Pons (tissue), 1 donor: ENCODE measurements at places on chromosomes 4 and X.
A peak's percentile ranks its signal among the peaks of the same experiment; 100 is the strongest.

DNA sequence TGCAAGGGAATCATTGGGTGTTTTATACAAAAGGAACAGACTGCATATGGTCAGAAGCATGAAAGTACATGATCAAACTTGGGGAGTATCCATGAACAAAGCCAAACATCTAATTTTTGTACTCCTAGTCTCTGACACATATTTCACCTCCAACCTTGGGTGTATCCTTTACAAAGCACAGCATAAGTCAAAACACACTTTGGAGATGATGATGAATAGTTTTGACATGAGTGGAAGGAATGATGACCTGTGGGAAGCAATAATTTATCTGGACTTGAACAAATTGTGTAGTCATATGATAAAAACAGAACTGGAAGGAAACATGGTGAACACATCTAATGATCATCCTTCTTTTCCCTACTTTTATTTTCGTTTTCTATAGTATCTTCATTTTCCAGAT, 108.7 kb upstream of the PLS3 start:
- no peak for DNase-seq

- no peak for DNase-seq
Observed at GRCh38 chrX:100076031-100076430, 334.0 kb downstream of the PCDH19 start.

GRCh38 chrX:10636337-10636736, 16.0 kb upstream of the MID1 start:
- DNase-seq = peak; percentile 64

GRCh38 chr4:135418353-135418752, 1216.8 kb upstream of the PABPC4L start:
- DNase-seq = peak; percentile 7

DNA sequence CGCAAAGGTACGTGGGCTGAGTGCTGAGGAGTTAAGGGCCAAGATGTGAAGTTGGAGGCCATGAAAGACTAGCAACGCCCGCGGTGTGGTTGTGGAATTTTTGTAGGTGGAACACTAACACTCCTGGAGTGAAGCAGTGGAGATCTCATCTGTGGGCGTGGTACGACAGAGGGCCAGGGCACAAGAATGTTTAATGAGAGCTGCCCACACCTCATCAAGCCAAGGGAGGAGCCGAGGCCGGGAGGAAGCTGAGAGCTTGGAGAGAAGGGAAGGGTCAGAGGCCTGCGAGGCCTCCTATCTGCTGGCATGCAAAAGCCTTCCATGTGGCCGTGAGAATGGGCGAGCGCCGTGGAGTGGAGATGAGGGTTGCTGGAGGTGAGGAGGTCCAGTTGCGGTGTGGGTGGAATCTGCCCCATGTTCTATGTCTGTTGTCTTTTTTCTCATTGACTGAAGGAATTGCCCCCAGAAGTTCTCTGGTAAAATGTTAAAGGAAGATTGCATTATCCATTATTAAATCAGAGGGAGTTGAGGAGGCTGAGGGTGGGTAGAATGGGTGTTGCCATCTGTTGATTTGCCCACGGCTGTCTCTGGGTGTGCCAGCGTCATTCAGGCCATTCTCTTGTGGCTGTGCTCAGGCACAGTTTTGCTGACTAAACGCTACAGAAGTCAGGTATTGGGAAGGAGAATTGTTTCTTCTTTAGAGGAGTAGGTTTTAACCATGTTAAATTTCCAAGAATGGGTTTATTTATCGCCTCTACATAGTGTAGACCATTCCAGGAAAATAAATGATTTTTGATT, 19.8 kb downstream of the SNX25 start:
- DNase-seq = no peak

GRCh38 chrX:69195192-69195591, 29.9 kb upstream of the PJA1 start:
- no peak for DNase-seq

DNA sequence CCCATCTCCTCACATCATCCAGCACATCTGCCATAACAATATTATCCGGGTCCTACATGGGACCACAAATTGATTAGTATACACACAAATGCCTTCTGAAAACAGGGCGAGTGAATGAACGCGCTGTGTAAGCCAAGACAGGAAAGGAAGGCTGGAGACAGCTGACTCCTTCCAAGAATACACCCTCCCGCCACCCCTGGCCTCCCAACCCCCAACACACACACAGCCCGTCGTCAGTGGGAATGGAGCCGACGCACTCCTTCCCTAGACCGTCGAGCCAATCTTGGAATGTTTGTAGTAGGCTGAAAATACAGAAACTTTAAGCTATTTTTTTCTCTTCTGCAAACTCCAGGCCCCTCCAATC, 319 bp upstream of the MAGEH1 start:
- no peak for DNase-seq

GRCh38 chr4:138647433-138647832, 368.1 kb upstream of the NOCT start:
- no peak for DNase-seq

- DNase-seq = no peak
Observed at GRCh38 chr4:92182006-92182735, 121.6 kb upstream of the GRID2 start.

- no peak for DNase-seq
Observed at GRCh38 chr4:155566354-155566753, 100.3 kb upstream of the GUCY1A1 start.

DNA sequence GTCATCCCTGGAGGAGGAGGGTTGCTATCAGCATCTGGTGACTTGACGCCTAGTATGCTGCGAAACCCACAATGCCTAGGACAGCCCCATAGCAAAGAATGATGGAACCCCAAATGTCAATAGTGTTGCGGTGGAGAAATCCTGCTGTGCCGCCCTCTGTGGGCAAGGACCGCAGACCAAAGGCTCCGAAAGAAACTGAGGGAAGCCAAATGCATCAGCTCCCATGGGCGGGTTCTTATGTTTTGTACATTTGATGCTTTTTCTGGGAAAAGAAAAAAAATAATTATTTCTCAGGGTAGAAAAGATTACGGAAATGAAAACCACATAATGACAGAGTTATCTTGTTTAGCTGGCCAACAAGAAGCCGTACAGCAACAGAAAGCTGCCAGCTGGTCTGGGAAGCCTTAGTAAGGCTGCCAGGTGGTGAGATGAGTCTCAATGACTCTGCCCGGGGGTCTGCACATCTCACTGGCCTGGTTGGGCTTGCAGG, 95.0 kb upstream of the TBL1X start:
- no peak for DNase-seq

DNA sequence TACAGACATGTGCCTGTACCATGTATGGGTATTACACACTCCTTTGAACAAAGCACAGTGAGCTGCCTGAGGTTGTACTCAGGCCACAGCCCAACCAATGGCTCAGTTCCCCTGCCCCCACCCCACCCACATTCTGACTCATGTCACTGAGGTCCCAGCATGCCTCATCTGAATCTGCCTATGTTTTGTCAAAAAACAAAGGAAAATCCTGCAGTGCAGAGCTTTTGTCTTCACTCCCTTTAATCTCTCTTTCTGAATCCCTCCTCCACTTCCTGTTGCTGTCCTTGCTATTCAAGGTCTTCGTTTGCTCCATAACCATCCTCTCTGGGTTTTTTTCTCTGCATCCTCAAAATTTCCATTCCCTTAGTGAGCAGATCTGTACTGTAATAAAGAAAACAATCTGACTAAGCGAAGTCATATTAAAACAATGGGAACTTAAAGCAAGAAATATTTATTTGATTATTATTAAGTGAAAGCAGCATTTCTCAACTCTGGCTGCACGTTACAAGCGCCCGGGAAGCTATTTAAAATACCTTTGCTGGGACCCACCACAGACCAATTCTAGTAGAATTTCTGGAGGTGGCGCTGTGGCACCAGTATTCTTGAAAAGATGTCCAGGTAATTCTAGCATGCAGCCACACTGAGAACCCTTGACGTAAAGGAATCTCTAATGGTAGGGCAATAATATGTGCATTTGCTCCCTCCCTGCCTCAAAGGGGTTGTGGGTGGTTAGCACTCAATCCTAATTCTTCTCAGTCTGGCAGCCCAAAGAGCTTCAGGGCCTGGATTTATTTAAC, 8.7 kb downstream of the GUCY2F start:
- DNase-seq = no peak

DNA sequence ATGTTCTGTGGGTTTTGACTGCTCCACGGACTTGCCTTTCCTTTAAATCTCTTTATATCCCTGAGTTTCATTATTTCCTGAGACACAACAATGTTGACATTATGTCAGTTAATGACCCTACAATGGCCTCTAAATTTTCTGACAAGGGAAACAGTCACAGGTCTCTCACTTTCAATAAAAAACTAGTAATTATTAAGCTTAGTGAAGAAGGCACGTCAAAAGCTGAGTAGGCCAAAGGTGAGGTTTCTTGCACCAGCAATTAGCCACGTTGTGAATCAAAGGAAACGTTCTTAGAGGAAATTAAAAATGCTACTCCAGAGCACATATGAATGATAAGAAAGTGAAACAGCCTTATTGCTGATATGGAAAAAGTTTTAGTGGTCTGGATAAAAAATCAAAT, 930.2 kb upstream of the GRID2 start:
- no peak for DNase-seq

DNA sequence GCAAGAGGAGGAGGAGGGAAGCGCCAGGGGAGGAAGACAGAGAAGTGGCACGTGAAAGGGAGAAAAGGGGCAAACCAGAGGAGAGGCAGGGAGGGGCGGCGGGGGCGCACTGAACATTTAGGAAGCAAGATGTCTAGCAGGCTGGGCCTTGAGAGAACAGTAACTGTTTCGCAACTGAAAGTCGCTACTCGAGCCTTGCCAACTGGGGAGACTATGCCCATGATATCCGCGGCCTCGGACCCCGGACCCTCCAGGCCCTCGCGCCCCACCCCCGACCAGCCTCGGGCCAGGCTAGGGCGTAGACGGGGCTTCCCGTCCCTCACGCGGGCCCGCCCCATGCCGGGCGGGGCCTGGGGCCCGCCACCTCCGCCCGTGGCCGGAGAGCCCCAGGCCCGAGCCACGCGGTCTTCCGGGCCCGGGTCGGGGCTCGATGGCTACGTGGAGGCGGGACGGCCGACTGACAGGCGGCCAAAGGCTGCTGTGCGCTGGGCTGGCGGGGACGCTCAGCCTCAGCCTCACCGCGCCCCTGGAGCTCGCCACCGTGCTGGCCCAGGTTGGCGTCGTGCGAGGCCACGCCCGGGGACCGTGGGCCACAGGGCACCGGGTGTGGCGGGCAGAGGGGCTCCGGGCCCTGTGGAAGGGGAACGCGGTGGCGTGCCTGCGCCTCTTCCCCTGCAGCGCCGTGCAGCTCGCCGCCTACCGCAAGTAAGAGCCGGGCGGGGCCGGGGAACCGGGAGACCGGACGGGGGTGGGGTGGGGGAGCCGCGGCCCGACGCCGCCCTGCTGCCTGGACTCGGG, at the start of gene SLC25A43:
Gene SLC25A43, plus strand, starts transcription at position 363 of the 798 bp plus-strand sequence. Its CDS starts 68 bp downstream, at position 431.
- DNase-seq = no peak

DNA sequence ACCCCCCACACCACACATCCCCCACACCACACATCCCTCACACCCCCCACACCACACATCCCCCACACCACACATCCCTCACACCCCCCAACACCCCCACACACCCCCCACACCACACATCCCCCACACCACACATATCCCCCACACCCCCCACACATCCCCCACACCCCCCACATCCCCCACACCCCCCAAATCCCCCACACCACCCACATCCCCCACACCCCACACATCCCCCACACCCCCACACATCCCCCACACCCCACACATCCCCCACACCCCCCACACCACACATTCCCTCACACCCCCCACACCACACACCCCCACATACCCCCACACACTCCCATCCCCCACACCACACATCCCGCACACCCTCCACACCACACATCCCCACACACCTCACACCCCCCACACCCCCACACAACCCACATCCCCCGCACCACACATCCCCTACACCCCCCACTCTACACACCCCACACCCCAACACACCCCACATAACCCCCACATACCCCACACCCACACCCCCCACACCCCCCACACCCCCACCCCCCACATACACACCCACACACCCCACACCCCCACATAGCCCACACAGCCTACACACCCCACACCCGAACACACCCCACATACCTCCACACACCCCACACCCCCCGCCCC, 172.9 kb downstream of the DCLK2 start:
- no peak for DNase-seq

DNA sequence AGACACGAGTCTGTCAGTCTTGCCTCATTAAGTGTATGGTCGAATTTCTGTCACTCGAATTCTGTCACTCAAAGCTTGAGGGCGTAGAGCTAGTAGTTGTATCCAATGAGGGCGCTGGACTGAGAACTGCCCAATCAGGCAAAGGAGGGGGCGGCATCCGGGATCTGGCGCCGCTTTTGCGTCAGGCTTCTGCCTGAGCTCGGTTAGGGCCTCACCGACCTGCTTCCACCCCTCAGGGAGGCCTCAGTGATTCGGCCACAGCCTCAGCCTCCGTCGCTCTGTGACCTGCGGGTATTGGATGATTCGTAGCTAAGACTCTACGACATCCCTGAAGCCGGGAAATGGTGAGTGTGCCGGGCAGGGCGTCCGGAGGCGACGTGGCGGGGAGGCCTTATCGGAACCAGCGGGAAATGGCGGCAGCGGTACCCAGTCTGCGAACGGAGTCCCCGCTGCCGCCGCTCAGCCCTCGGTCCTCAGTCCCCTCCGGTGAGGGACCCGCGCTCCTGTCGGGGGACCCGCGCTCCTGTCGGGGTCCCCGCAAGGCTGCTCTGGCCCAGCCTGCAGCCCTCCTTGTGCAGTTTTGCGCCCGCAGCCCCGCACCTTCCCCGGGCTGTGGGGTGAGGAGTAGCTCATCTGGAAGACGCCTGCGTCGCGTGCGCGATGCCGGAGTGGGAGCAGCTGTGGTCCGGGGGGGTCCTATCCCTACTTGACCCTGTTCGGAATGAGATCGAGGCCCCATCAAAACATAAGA, 88.3 kb downstream of the ZNF718 start:
- DNase-seq = peak; percentile 70

- no peak for DNase-seq
Observed at GRCh38 chr4:83028976-83029375, 6.0 kb upstream of the COPS4 start.

DNA sequence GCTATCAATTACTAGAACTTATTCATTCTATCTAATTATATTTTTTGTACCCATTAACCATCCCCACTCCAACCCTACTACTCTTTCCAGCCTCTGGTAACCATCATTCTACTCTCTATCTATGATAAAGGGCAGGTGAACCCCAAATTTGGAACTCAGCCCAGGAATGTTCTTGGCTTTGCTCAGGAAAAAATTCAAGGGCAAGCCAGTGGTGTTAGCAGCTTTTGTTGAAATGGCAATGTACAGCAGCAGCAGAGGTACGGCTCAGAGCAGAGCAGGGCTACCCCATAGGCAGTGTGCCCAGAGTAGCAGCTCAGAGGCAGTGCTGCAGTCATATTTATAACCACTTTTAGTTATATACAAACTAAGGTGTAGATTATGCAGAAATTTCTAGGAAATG, 138.2 kb downstream of the RNF150 start:
- no peak for DNase-seq

GRCh38 chr4:44663539-44664263, 12.3 kb upstream of the YIPF7 start:
- DNase-seq = no peak

DNA sequence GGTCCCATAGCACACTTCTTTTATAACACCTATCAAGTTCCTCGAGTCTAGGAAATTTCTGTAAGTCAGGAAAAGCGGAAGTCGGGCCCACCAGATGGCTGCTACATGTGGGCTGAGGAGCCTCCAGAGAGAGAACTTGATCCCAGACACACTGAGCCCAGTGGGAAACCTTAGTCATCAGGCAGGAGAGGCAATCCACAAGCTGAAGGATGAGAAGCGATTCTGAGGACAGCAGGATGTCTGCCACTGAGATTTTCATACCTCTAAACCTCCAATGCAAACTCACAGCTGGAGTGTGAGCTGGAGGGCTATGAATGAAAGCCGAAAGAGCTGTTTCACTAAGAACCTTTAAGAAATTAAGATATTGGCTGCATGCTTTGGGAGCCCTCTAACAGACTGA, 52.6 kb upstream of the PDHA1 start:
- peak; percentile 1 for DNase-seq

GRCh38 chr4:182264139-182264752, 21.0 kb downstream of the TENM3 start:
- peak; percentile 41 for DNase-seq
